ENCODE measurements at places on chromosomes 3 and 15. TPM values are rescaled to one million over a fixed set of nuclear protein-coding genes. Genes with fewer than 3 reads are reported as not detected.

- H3K27me3 ChIP-seq, result no peaks in the 10 kb centered on the region
- peaks cover 22% of the 10 kb centered on the region for H3K36me3 ChIP-seq
- DNase-seq, result no peak
- H3K4me1 ChIP-seq, result peaks cover 4% of the 10 kb centered on the region
- no peak overlapping the region for H3K4me3 ChIP-seq
Measured at GRCh38 chr15:60423537-60423936, 25.8 kb upstream of the ANXA2 start.

DNA sequence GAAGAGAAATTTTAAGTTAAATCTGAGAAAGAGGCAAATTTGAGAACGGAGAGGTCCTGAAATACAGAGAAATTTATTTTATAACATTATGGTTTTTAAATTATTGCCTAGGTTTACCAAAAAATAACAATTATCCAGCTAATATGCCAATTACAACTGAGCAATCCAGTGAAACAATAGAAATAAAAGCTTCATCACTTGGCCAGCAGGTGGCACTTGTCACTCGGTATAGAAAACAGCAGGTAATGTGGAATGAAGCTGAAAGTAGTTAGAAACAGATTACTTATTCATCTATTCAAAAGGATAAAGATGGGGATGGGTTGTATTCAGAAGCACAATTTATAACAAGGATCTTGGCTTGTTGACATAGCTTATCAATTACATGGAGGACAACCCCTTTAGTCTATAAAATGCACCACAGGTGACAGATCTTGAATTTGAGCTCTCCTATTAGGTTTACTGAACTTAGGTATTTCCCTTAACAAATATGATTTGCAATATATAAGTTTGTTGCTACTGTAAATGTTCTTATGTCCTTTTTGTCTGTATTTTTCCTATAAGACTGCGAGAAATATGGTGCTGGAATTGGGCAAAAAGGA, 70.1 kb upstream of the GUCA1C start:
- H3K27me3 ChIP-seq, result no peaks in the 10 kb centered on the region
- no peaks in the 10 kb centered on the region for H3K36me3 ChIP-seq

DNA sequence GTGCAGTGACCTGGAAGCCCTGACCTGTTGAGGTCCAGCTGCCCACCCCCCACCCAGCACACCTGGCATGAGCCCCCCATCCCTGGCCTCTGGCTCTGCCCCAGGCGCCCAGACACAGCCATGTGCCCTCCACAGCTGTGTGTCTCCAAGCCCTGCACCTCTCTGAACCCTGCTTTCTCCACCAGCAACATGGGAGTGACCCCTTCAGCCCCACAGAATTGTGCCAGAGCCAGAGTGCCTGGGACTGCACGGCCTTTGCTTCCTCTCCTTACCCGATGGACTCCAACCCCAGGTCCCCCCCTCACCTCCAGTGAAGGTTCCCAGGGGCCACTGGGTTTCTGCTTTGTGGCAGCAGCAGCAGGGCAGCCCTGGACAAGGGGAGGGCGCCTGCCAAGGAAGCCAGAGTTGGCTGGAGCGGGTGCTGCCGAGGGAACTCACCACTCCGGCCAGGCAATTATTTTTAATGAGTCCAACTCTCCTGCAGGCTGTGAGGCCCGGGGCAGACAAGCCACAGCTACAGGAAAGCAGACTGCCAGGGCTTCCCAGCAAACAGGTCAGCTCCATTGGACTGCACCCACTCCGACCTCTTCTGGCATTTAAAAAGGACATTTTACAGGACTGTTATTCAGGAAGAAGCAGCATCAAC, 24.1 kb downstream of the PRR20G start:
- H3K27ac ChIP-seq, result no peak overlapping the region
- no peak for DNase-seq
- H3K4me3 ChIP-seq, result no peak overlapping the region
- H3K27me3 ChIP-seq, result no peaks in the 10 kb centered on the region
- no peaks in the 10 kb centered on the region for H3K4me1 ChIP-seq
- H3K36me3 ChIP-seq, result no peaks in the 10 kb centered on the region

NT5DC2 gene
- total RNA-seq, result 53.8 TPM

MASP1 gene
- total RNA-seq, result not detected

GRCh38 chr3:53103397-53104296, 26.6 kb downstream of the RFT1 start:
- no peak overlapping the region for H3K4me3 ChIP-seq
- no peak for DNase-seq
- no peaks in the 10 kb centered on the region for H3K27me3 ChIP-seq
- H3K4me1 ChIP-seq, result peaks cover 66% of the 10 kb centered on the region
- H3K27ac ChIP-seq, result peak overlapping the region; percentile 89
- H3K36me3 ChIP-seq, result peaks cover 61% of the 10 kb centered on the region

CKMT1B gene
- 0.18 TPM for total RNA-seq

DNA sequence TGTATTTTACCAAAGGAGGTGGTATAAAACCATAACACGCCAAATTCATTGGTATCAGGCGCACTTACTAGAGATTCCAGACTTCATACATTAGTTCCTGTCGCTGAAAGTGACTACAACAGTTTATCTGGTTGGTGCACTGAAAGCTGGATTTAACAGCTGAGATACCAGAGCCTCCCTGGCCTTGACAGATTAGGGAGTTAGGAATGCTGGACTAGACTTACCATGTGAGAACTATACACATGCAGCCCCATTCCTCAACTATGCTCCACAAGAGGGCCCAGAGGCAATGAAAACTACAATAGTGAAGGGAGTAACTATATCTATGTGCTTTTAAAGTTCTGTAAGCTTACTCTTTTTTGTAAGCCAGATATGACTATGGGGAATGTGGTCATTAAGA, 174.4 kb downstream of the STAG1 start:
- H3K27ac ChIP-seq, result no peak overlapping the region
- H3K4me3 ChIP-seq, result no peak overlapping the region
- DNase-seq, result no peak
- peaks cover 11% of the 10 kb centered on the region for H3K36me3 ChIP-seq

- no peak overlapping the region for H3K4me3 ChIP-seq
- H3K36me3 ChIP-seq, result no peaks in the 10 kb centered on the region
- DNase-seq, result no peak
- H3K4me1 ChIP-seq, result no peaks in the 10 kb centered on the region
Measured at GRCh38 chr3:193520738-193521137, 34.0 kb downstream of the ATP13A4 start.

DNA sequence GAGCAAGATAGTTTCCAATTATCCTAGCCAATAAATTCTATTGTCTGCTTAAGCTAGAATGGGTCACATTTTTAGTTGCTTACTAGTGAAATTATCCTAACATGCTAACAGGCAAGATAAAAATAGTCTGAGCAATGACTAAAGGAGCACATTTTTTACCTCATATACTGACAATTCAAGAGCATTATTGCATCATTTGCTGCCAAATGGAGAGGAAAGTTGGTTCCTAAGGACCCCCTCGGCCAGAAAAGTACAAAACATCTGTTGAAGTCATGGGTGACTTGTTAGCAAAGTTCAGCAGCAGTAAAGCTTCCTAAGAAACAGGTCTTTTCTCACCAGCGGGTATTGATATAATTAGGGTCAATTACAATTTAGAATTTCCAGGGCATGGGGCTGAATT, 1001.0 kb downstream of the FHIT start:
- no peaks in the 10 kb centered on the region for H3K27me3 ChIP-seq
- no peak for DNase-seq
- H3K4me1 ChIP-seq, result peaks cover 6% of the 10 kb centered on the region
- H3K4me3 ChIP-seq, result no peak overlapping the region
- no peak overlapping the region for H3K27ac ChIP-seq

DNA sequence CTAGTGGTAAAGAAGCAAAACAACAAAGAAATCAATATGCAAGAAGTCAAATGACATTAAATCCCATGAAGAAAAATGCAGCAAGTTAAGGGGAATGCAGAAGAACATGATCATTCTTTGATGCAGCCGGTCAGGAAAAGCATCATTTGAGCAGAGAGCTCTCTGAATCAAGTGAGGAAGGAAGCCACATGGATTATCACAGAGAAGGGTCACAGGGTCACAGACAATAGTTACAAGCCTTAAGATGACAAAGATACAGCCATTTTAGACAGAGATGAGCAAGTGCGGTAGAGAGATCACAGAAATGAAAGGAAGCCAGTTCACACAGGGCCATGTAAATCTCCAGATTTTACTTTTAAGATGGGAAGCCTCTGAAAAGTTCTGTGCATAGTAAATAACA, 43.9 kb downstream of the UBE3A start:
- H3K27me3 ChIP-seq, result no peaks in the 10 kb centered on the region
- peaks cover 22% of the 10 kb centered on the region for H3K4me1 ChIP-seq
- peaks cover 59% of the 10 kb centered on the region for H3K36me3 ChIP-seq
- no peak for DNase-seq

DNA sequence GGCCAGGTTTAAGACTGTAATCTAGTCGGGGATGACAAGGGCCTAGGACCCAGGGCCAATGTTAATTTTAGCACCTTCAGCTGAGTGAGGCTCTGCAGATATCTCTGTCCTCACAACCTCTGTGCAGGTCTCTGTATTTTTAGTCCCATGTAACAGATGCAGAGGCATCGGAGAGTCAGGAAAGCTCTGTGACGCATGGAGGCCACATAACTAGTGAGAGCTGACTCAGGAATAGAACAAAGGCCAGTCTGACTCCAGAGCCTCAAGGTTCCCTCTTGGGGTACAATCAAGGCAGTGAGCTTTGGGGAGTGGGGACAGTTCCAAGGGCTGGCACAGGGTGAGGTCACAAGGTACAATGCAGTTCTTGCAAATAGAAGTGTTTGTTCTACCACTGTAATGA, 31.0 kb downstream of the FSTL1 start:
- no peak overlapping the region for H3K4me3 ChIP-seq
- no peak overlapping the region for H3K27ac ChIP-seq
- DNase-seq, result no peak
- no peaks in the 10 kb centered on the region for H3K36me3 ChIP-seq
- peaks cover 6% of the 10 kb centered on the region for H3K4me1 ChIP-seq
- no peaks in the 10 kb centered on the region for H3K27me3 ChIP-seq

NME9 gene
- not detected for total RNA-seq

DNA sequence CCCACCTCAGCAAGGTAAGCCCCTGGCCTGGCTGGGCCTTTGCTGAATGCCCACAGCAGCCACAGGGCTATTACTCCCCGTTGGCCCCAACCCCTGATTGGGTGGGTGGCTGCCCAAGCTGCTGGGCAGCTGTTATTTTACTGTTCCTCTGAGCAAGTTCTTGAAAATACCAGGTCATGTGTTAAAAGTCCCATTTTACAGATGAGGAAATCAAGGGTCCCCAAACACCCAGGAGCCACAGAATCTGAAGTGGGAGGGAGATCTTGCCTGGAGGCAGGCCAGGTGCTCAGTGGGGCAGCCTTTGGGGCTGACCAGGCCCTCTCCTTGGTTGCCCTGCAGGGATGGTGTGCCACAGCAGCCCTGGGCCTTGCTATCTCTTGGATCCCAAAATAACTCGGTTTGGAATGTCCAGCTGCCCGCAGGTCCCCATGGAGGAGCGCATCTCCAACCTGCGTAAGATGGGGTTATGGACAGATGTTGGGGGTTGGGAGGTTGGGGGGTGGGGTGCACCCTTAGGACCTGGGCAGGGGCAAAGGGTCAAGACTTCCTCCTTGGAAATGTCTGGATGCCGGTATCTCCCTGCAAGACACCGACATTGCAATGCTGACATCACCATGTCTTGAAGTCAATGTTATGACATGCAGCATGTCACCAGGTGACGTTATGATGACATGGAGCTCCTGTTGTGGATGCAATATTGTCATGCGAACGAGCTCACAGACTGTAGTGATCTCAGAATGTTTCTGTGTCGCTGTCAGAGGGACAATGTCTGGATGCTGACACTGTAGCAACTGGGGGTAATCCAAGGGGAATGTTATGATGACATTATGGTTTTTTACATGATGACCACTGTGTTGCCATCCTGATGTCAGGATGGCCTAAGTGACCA, 13.3 kb upstream of the CSPG4 start:
- H3K27me3 ChIP-seq, result peaks cover 13% of the 10 kb centered on the region
- no peak for DNase-seq
- H3K4me3 ChIP-seq, result no peak overlapping the region
- H3K27ac ChIP-seq, result no peak overlapping the region
- no peaks in the 10 kb centered on the region for H3K36me3 ChIP-seq
